Activated CD4-positive, alpha-beta memory T cell treated with anti-CD3 and anti-CD28 coated beads for 36 hours (primary cell): ENCODE measurements at places on chromosomes 5 and 9. TPM values are rescaled to one million over a fixed set of nuclear protein-coding genes. Genes with fewer than 3 reads are reported as not detected.

The SH3TC2 gene
- total RNA-seq: not detected

DNA sequence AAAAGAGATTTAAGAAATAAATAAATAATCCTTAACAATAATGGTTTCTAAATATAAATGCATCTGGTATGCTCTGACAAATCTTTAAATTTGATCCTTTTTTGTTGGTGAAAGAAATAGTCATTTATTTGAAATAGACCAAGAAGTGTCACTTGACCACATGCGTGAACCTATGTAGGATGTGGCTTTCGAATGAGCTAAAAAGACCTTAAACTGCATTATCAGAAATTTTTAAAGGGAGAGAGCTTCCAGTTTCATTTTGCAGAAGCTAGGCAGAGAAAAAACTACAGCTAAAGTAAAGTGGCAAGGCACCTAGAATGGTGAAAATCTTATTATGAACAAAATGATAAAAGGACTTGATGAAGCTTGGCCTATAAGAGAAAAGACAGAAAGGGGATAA lies 309.2 kb upstream of the EFNA5 start:
- H3K4me3 ChIP-seq: no peak overlapping the region
- H3K27me3 ChIP-seq: no peaks in the 10 kb centered on the region
- H3K36me3 ChIP-seq: no peaks in the 10 kb centered on the region
- no peak for DNase-seq

DNA sequence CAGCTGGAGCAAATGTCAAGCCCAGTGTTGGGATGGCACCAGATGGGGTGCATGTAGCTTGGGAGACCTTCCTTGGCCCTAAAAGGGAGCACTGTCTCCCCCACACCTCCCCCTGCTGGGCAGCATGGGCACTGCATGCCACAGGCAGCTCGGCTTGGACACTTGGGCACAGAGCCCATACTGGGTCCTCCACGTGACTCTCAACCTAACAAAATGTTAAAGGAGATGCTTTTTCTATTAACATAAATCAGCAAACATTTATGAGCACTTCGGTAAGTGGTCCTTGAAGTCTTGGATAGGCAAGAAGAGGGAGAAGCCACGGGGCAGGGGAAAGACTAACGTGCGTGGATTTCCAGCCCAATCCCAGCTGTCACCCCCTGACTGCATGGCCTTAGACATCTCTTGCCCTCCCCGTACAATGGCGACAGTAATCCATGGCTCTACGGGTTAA lies 23.9 kb upstream of the MAPK9 start:
- DNase-seq: peak; percentile 82
- H3K36me3 ChIP-seq: no peaks in the 10 kb centered on the region
- peak overlapping the region; percentile 20 for H3K4me3 ChIP-seq
- peaks cover 2% of the 10 kb centered on the region for H3K4me1 ChIP-seq
- H3K27me3 ChIP-seq: no peaks in the 10 kb centered on the region
- H3K27ac ChIP-seq: peak overlapping the region; percentile 18

GRCh38 chr9:97900738-97901565 lies 21.3 kb downstream of the TRMO start:
- no peak overlapping the region for H3K27ac ChIP-seq
- H3K36me3 ChIP-seq: peaks cover 8% of the 10 kb centered on the region
- no peaks in the 10 kb centered on the region for H3K27me3 ChIP-seq
